GDM1 (cell line): ENCODE measurements at places on chromosomes 2 and 18.

- peak; percentile 3 for DNase-seq
Observed at GRCh38 chr2:26246818-26247217, 2.1 kb downstream of the HADHB start.

DNA sequence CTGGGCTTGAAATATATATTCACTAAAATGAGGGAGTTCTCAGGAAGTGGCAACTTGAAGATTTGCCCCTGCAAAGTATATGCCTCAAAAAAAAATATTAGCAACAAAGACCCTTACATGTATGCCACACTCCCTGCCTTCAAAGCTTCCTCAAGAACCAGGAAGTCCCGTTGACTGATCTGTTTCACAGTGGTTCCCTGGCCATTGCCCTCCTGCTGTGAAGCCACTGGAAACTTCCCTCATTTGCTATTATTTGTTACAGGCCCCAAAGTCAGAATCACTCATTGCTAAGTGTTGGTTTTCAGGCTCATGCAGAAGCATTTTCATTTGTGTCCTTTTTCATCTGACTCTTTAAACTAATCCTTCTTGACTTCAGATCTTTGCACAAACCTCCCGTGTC is 421.5 kb downstream of the ZNF521 start:
- DNase-seq: no peak

- no peak for DNase-seq
Observed at GRCh38 chr2:143468341-143468888, 339.2 kb downstream of the ARHGAP15 start.

DNA sequence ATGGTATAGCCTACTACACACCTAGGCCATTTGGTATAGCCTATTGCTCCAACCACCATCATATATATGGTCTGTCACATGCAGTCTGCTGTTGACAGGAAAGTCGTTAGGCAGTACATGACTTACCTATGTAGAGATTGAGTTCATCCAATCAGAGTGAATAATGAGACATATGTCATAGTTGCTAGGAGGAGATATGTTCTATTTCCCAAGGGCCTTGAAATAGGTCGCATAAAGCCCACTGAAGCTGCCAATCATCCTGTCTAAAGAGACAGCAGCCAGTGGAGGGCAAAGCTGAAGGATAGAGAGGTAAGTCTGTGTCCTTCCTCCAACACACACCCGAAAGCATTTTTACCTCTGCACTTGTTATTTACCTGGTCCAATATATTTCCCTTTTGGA is 263.4 kb downstream of the PTPRM start:
- DNase-seq: no peak

DNA sequence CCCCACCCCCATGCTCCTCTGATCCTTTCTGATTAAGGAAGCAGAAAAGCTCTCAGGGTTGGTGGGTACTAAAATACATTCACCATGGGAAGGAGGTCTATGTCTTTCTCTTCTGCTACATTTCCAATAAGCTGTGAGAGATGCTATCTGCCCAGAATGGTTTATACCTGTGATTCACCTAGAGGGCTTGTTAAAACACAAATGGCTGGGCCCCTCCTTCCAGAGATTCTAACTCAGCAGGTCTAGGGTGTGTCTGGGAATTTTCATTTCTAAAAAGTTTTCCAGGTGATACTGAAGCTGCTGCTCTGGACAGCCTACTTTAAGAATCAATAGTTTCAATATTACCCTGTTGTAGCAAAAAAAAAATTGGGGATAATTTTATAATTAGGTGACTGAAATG is 772.2 kb upstream of the ZEB2 start:
- DNase-seq: no peak

GRCh38 chr2:228318218-228318617 is 136.7 kb upstream of the SPHKAP start:
- no peak for DNase-seq

DNA sequence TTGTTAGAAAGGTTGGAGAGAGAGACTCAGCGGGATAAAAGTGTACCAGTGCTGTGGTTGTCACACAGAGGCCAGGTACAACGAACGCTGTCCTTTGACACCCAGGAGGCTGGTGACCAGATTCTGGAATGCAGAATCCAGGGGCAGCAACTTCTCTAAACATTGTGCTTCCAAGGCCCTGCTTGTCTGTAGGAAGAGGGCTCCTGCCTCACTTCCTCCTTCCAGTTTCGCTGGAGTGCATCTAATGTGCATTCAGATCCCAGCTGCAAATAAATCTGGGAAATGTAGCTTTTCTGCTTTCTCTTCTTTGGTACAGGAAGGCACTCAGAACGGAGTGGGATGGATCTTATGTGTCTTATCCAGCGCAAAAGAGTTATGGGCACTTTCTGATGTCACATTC is 171.8 kb upstream of the ATP5MC3 start:
- DNase-seq: no peak

DNA sequence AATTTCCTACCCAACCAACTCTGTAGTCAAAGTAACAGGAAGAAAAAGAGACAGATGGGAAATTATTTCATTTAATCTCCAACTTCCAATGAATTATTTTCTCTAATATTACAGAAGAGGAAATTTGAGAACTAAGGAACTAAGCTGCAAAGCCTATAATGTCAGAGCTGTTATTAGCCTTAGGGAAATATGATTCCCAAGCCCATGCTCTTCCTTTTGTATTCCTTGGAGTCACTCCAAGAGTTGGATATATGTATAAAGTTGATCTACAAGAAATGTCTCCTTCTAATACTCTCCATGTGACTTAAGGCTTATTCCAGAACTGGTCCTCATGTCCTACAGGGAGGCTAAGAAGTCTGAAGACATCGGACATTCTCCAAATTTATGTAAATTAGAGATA is 31.6 kb upstream of the VWC2L start:
- DNase-seq: no peak

- DNase-seq: no peak
Observed at GRCh38 chr18:54968807-54969206, 9.5 kb upstream of the CCDC68 start.

DNA sequence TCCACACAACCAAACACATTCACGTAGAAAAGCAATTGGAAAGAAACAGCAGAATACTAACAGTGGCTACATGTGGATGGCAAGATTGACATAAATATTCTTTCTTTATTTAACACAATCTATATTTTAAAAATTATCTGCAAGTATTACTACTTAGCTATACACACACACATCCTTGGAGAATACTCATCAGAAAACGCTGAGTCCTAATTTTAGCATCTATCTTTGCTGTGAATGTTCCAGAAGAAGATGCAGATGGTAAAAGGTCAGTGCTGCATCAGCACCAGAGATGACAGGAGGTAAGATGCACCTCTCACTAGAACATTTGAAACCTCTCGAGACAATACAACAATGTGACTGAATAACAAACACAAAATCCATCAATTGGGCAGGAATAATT is 148.5 kb downstream of the L3MBTL4 start:
- DNase-seq: no peak

DNA sequence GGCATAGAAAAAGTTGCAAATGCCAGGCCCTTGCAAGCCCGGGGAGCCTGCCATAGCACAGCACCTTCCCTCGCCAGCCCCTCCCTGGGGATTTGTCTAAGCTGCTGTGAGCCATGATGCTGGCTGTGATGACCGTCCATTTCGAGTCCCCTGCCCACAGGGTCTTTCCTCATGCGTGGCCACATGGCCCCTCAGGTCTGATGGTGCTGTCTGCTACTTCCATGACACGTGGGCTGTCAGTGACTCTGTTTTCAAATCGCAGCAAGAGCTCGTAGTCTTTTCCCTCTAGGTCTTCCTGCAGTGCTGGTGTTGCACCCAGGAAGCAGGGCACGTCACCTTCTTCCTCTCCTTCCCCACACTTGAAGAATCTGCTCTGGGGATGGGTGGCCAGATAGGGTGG is 15.5 kb upstream of the GNAL start:
- DNase-seq: no peak

DNA sequence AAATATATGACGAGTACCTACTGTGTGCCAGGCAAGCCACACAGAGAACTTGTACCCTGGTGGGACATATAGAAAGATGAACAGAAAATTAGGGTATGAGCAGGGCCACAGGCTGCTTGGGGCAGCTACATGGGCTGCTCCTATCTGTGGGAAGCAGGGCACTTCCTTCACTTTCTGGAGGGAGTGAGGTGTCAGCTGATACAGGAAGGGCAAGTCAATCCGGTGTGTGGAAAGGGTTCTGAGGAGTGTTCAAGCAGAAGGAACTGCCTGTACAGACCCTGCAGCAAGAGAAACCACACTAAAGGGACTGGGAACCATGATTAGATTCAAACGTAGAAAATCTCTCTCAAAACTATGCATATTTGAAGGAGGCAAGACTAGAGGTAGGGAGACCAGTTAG is 58.6 kb upstream of the BCL11A start:
- peak; percentile 64 for DNase-seq

GRCh38 chr2:233966388-233966787 is 49.2 kb downstream of the TRPM8 start:
- DNase-seq: no peak

DNA sequence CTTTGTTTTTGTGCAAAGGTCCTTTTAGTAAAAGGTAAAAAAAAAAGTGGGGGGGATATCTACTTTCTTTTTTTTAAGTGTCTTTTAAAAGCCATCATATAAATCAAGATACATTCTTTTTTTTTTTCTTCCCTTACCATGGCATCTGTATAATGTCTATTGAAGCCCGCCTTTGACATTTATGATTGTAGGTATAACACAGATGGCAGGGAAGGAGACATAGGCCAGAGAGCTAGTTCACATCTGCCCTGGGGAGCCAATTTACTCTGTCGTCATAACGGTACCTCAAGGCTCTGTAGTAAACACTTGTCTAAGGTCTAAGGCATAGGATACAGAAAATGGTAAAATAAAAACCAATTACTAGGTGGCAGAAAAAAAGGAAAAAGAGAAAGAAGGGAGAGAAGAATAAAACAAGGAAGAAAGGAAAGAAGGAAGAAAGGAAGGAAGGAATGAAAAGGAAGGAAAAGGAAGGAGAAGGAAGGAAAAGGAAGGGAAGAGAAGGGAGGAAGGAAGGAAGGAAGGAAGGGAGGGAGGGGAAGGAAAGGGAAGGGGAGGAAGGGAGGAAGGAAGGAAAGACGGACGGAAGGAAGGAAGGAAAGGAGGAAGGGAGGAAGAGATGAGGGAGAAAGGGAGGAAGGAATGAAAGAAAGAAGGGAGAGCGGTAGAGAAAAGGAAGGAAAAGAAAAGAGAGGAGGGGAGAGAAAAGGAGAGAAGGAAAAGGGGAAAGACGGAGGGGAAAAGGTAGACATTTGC is 343.5 kb downstream of the RBM43 start:
- no peak for DNase-seq

GRCh38 chr2:17857021-17857420 is 21.4 kb upstream of the KCNS3 start:
- no peak for DNase-seq

DNA sequence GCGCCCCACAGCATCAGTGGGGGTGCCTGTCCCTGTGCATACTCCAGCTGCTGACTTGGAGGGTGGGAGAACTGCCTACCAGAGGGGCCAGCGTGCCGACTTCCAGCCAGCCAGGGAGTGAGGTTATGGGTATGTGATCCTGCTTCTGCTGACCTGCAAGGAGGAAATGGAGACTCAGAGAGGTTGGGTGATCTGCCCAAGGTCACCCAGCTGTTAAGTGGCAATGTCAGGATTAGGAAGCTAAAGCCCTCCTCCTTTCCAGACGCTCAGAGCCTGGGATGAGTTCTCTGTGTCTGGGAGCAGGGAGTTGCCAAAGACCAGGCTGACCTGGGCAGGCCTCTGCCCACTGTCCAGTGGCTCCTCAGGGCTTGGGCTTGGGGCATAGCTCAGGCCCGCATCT is 169.6 kb downstream of the GLI2 start:
- no peak for DNase-seq

DNA sequence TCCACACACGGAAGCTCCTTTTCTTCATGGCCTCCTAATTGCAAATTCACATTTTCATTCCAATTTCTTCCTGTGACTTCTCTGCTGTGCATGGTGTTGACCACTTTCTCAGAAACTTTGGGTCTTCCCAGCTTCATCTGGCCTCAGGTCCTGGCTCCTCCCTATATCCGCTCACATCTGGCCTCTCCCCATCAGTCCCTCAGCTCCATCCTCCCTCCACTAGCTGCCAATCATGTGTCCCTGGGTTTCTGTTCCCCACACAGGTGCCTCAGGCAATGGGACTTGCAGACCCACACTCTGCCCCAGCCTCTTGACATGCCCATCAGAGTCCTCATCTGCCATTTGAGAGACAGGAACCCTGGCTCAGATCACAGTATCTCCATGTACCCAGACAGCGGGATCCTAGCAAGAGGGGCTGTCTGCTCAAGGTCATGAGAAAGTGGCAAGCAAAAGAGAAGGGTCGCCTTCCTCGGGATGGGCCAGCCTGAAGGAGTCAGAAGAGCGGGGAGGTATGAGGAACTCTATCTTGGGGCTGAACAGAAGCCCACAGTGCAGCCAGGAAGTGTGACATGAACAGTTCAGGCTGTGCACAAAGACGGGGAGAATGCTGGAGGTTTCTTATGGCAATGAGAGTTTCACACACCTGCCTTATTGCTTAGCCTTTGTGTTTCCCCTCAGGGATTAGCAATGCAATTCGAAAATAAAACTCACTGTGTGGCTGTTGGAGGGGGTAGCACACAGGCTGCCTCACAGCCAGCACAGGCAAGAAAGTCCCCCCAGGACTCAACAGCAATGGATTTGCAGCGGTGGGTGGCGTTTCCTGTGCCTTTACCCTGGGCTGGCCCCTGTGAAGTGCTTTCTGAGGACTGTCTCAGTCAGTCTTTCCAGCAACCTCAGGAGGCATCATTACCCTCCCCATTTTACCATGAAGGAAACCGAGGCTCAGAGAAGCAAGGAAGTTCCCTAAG is 69.5 kb downstream of the COPS8 start:
- no peak for DNase-seq

GRCh38 chr2:64448041-64448426 is 5.9 kb upstream of the LGALSL start:
- no peak for DNase-seq

DNA sequence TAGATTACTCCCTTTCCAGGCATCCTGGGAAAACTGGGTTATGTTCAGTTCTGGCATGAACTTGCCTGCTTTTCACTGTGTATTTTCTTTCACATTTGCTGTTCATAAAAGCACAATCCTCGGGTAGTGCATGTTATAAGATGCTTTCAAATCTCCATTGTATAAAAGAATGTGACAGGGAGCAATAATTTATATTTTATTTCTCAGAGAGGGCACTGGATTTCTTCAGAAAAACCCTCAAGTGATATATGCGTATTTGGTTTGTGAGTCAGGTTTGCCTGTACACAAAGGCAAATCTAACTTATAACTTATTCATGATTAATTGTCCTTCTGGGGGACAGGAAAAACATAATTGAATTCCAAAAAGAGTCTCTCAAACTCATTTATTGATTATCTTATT is 440.7 kb upstream of the MMADHC start:
- DNase-seq: no peak

DNA sequence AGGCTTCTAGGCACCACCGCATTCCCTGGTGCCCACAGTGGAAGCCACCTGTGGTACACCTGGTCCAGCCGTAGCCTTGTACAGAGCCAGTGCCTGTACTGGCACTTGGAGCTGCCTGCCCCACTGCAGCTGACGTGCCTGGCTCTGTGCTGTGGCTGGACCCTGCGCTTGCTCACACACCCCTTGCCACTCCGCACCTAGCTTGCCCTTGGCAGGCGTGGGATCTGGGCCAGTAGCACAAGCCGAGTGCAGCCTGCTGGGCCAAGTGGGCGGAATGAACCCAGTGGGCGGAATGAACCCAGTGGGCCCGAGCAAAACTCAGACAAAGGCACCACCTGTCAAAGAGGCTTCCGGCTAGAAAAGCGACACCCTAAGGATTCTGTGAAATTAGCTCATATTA is 126.3 kb downstream of the ARHGAP28 start:
- no peak for DNase-seq
